ENCODE measurements at places on chromosomes 5 and 9.

GRCh38 chr5:66843065-66843464 lies 246.9 kb downstream of the MAST4 start:
- DNase-seq: no peak

- no peak for DNase-seq
Observed at GRCh38 chr9:98191181-98191608, 1.2 kb downstream of the CORO2A start.

- no peak for DNase-seq
Observed at GRCh38 chr5:169416583-169417196, 115.8 kb upstream of the SLIT3 start.

DNA sequence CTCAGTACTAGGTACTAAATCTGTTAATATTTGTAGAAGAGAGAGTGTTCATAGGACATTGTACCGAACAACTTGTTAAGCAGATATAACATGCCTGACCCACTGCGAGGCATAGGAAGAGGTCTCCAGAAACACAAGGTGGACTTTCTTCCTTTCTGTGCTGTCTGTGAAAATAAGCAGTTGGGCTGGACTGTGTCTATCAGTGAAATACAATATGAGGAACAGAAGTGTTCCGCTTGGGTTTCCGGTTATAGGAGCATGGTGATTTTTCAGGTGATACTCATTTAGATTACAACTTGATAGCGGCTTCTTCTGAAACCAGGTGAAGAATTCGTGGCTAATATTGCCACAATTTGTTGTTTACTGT lies 60.9 kb upstream of the TLR4 start:
- peak; percentile 28 for DNase-seq

GRCh38 chr5:154222414-154222813 lies 31.9 kb downstream of the GALNT10 start:
- no peak for DNase-seq

- peak; percentile 41 for DNase-seq
Observed at GRCh38 chr9:18791074-18791473, 241.9 kb downstream of the SAXO1 start.

DNA sequence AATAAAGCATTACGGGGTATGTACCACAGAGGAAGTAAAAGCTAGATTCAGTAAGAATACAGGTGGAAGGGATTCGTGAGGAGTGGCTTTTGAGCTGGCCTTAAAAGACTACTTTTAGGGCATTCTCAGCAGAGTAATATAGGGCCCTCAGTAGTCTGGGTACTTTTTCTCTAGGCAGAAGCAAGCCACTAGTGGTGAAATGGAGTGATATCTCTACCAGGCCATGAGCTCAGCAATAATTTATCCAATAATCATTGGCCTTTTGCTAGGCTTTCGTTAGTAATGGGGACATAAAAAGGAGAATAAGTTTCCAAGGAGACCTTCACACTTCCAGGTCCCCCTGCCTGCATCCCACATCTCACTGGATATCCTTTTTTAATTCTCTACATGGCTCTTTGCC lies 1.7 kb downstream of the POLR3G start:
- DNase-seq: no peak

DNA sequence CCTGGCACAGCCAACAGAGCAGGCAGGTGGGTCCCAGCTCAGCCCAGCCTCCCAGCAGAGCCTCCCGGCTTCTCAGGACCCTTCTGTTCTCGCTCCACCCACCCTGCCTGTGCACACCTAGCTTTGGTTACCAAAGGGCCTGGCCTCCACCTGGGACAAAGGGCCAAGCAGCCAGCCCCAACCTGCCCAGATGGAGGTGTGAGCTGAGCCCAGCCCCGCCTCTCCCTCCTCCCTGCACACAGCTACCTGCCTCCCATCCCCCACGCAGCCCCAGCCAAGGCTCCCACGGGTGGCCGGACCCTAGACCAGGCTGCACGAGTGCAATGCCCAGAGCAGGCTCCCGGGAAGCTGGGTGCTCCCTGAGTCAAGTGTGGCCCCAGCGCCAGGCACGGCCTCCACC lies 5.6 kb downstream of the TPRN start:
- no peak for DNase-seq

DNA sequence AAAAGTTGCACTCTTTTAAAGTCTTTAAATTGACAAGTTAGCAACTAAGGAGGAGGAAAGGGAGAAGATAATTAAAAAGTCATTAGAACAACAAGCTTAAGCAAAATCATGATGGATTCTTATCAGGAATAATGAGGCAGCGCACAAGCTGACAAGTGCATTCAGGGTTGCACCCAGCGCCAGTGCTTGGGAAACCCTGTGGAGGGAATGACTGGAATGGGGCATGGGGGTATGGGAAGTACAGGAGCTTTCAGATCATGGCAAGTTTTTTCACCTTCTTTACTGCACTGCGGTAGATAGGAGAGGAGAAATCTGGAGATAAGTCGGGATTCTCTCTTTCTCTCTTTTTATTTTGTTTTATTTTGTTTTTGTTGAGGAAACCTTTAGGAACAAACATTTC lies 117.9 kb upstream of the CKMT2 start:
- DNase-seq: no peak

- no peak for DNase-seq
Observed at GRCh38 chr9:100581661-100582060, 3.8 kb downstream of the CAVIN4 start.

DNA sequence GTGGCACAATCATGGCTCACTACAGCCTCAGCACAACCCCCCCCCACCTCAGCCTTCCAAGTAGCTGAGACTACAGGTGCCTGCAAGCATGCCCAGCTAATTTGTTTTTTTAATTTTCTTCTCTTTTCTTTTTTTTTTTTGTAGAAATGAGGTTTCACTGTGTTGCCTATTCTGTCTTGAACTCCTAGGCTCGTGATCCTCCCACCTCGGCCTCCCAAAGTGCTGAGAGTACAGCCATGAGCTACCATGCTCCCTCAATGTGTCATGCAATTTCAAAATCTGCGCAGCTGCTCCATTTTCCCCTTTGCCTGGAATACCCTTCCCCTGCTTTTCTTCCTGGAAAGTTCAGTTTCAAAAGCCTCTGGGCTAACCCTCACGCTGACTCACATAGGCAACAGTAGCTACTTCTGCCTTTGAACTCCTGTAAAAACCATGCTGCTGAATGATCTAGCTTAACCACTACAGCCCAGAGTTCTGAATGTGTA lies 71.0 kb upstream of the IL7R start:
- no peak for DNase-seq

DNA sequence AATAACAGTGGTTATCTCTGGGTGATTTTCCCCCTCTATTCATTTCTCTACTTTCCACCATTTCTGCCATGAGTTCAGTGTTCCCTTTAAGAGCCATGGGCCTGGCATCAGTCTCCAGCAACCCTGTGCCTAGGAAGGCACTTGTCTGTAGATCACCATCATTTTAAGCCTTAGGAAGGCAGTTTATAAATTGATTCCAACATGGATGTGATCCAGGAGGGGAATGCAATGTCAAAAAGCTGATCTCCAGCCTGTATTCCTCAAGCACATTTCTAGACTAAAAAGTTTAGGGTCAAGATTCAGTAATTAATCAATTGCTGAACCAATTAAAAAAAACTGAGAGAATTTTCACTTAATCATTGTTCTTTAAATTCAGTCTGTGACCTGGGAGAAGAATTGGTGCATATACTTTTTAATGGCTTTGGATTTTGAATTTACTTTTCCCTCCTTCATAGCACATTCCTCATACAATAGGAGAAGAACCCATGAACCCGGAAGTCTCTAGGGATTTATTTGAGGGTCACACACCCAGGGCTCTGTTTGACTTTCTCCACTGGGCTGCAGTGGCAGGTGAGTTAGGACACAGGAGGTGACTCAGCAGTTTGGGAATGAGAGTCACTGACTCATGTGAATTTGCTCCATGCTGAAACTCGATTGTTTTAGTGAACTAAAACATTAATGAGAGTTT lies 6.1 kb upstream of the ERMP1 start:
- no peak for DNase-seq

DNA sequence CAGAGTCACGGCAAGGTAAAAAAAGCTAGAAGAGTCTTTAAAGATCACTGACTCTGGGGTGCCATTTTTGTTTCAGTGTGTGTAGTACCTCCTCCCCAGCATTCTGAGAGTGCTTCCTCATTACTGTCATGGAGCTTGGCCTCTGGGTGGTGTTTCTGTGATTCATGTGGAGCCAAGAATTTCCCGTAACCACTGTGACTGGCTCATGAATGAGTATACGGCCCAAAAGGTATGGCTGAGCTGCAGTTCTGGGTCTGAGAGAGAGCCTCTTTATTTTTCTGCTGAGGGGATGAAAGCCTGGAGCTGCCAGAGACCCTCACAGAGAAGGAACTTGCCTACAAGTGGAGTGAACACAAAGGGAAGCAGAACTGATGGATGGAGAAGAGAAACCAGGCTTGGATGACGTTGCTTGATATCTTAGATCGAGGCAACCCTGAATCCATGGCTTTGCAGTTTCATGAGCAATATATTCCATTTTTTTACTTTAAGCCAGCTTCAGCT lies 85.6 kb downstream of the PTTG1 start:
- peak; percentile 46 for DNase-seq

GRCh38 chr9:102428305-102428704 lies 566.8 kb upstream of the CYLC2 start:
- DNase-seq: no peak

DNA sequence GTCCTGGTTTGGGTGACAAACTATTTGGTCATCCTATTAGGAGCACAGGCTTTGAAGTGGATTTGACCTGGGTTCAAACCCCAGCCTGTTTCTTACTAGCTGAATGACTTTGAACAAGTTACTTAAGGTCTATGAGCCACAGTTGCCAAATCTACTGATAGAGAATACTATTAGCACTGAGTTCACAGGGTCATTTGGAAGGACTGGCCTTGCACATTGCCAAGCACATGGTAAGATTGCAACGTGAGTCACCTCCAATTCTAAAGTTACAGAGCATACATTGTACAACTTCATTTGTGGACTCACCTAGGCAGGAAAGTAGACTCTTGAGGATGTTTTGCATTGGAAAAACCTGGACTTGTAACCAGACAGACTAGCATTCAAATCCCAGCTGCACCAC lies 38.9 kb downstream of the MFAP3 start:
- DNase-seq: no peak

DNA sequence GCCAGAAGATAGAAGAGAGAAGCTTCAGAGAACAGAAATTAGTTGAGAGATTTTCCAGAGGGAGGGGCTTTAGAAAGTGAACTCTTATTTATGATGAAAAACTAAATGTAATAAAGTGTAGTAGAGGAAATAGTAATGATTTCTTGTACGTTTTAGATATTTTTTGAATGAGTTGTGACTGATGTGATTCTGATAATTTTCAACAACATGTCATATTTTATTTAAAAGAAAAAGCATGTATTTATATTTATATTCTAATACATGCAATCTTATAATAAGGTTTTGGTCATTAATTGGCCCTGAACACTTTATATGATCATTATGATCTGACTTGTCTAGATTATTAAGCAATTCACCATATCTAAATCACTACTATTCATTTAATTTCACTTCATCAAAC lies 735.2 kb upstream of the CDH9 start:
- no peak for DNase-seq

GRCh38 chr9:75878488-75878860 lies 12.0 kb upstream of the PCSK5 start:
- no peak for DNase-seq

GRCh38 chr9:119853126-119853525 lies 483.9 kb upstream of the BRINP1 start:
- DNase-seq: no peak

DNA sequence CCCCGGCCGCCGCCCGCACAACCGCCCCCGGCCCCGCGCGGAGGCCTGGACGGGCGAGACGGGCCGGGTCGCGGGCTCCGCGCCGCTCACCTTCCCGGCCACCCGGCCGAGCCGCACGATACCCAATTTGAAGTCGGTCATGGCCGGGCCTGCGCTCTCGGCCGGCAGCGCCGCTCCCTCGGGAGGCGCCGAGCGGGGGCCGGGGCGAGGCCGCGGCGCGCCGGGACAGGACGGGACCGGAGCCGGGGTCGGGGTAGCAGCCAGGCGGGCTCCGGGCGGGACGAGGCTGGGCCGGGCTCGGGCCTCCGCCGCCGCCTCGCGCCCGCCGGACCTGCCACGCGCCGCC lies 216 bp downstream of the ZMYND19 start:
- DNase-seq: no peak

- DNase-seq: no peak
Observed at GRCh38 chr9:110244616-110245015, 11.7 kb downstream of the TXN start.

GRCh38 chr9:77945798-77946197 lies 85.8 kb downstream of the GNAQ start:
- peak; percentile 71 for DNase-seq

GRCh38 chr9:127021664-127022363 lies 100.6 kb downstream of the ANGPTL2 start:
- DNase-seq: no peak

- no peak for DNase-seq
Observed at GRCh38 chr5:59891962-59892643, 1.4 kb downstream of the PDE4D start.

DNA sequence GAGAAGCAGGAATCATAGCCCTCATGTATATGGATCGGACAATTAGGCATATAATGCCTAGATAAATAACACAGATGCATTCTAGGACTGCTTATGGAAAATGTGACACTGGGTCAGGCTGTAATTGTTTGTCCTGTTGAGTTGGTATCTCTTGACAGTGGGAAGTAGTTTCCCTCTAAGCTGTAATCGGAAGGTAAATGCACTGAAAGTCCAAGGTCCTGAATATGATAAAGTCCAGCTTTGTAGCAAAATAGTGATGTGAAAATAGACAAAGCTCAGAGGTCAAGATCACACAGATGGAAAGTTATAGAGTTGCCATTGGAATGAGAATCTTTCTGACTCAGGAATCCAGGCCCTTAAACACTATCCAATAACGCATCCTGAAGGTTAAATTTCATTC lies 214.2 kb downstream of the GABRB2 start:
- DNase-seq: no peak

DNA sequence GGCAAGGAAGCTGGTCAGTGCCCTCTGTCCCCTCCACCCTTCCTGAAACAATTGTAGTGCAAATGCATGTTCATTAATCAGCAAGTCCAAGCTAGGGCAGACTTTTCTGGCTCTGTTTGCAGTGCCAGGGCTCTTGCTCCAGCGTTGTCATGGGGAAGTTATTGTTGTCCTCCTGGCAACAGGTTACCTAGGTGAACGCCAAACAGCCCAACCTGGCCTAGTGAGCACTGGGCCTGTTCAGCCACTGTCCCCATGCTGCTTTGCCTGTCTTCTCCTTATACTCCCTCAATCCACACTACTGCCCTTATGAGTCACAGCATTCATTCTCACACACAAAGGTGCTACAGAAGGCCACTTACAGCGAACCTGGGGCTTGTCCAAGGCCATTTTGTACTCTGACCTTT lies 34.5 kb upstream of the GLIS3 start:
- DNase-seq: peak; percentile 3

GRCh38 chr5:83149671-83150070 lies 72.3 kb downstream of the XRCC4 start:
- no peak for DNase-seq

GRCh38 chr5:14351086-14351661 lies 208.0 kb downstream of the TRIO start:
- peak; percentile 53 for DNase-seq

- peak; percentile 44 for DNase-seq
Observed at GRCh38 chr5:138706655-138707480, 46.4 kb upstream of the CTNNA1 start.

Data from KBM-7 (cell line).